Muscle of leg (tissue), 16 donors: ENCODE measurements at places on chromosomes 1 and 21. TPM values are rescaled to one million over a fixed set of nuclear protein-coding genes. Genes with fewer than 3 reads are reported as not detected.

- peaks cover 3% of the 10 kb centered on the region for H3K4me1 ChIP-seq
- H3K27me3 ChIP-seq, result no peaks in the 10 kb centered on the region
- peak; percentile 25 for DNase-seq
- no peak overlapping the region for H3K27ac ChIP-seq
- no peak overlapping the region for H3K4me3 ChIP-seq
Observed at GRCh38 chr1:51648180-51649109, 31.6 kb downstream of the OSBPL9 start.

DNA sequence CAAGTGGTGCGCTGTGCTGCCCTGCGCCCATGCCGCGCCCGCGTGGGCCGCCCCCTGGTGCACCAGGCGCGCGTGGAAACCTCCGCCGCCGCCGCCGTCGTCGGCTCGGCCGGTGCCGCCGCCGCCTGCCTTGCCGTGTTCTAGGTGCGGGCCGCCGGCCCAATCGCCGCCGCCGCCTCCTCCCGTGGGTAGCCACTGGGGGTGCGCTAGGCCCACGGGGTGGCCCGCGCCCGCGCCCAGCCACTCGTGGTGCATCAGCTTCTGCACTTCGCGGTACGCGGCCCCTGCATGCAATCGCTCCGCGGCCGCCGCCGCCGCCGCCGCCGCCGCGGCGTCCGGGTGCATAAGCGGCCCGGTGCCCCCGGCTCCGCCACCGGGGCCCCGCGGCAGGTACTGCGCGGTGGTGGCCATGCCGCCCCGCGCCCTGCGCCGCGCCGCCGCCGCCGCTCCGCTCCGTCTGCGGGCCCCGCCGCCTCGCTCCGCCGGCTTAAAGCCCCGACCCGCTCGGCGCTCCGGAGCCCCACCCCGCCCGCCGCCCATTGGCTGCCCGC is at the start of gene POU3F1:
POU3F1 (minus strand) TSS at position 461 of the 551 bp plus-strand sequence; CDS start at position 411, 50 bp downstream.
- no peak for DNase-seq
- peaks cover 67% of the 10 kb centered on the region for H3K27me3 ChIP-seq
- H3K36me3 ChIP-seq, result no peaks in the 10 kb centered on the region
- peak within 1 kb of the TSS; percentile 44 for H3K4me3 ChIP-seq
- peaks cover 27% of the 10 kb centered on the region for H3K4me1 ChIP-seq
- no peak within 1 kb of the TSS for H3K27ac ChIP-seq

The ALPL gene
- 1.2 TPM for total RNA-seq

DNA sequence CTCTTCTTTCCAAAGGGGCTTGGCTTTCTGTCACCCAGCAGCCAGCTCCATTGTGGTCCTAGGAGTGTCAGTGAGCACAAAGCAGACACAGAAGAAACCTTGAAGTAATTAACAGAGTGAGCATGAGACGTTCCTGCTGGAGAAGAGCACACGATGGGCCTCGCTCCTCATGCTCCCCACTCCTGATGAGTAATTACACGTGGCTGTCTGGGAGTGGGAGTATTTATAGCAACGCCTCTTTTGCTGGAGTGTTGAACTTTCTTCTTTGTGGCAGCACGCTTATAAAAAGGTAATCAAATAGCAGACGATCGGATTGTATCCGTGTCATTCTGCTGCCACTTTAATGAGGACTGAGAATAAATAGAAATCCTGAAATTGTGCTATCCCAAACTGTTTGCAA is 185.8 kb downstream of the CAMTA1 start:
- H3K4me1 ChIP-seq, result no peaks in the 10 kb centered on the region
- H3K27me3 ChIP-seq, result peaks cover 12% of the 10 kb centered on the region
- DNase-seq, result no peak

GRCh38 chr1:208256556-208256955 is 12.4 kb upstream of the PLXNA2 start:
- H3K27ac ChIP-seq, result no peak overlapping the region
- no peak overlapping the region for H3K4me3 ChIP-seq
- H3K4me1 ChIP-seq, result peaks cover 10% of the 10 kb centered on the region
- peaks cover 6% of the 10 kb centered on the region for H3K27me3 ChIP-seq
- DNase-seq, result no peak
- H3K36me3 ChIP-seq, result no peaks in the 10 kb centered on the region
